ENCODE measurements at places on chromosomes 6 and 20.

GRCh38 chr20:41783423-41784208 is 165.4 kb upstream of the CHD6 start:
- DNase-seq: no peak

GRCh38 chr6:157822245-157823000 is 623 bp upstream of the SNX9 start:
- DNase-seq: no peak

DNA sequence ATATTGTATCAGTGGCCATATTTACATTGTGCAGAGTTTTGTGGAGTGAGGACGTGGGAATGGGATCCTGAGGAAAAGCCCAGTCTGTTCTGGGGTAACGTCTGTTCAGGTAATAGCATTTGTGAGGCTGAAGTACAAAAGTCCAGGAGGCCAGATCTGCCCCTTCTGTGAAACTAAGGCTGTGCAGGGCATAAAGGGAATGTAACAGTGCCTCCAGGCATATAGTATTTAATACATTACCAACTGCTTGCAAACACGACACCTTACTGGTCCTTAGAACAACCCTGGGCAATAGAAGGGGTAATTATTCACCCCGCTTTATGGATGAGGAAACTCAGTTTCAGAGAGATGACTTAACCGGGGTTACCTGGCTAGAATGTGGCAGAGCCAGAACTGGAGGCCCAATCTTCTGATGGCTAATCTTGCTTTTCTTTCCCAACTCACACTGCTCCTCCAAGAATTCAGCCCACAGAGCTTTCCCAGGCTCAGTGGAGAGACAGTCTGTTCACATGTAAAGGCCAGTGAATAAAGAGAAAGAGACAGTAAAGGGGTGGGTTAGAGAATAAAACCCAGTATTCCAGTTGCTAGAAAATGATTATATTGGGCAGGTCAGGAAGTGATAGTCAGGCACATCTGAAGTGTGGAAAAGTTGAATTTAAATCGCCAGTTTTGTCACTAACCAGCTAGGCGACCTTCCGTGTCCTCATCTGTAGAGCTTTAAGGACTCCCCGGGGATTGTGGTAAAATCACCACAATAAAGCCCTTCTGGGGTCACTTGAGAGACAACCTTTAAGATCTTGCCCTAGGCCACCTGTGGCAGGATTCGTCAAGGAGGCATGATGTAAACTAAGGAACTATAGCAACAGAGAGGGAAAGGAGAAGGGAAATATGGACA is 280.7 kb upstream of the CITED2 start:
- no peak for DNase-seq

GRCh38 chr20:13261460-13262301 is 40.6 kb downstream of the ISM1 start:
- DNase-seq: peak; percentile 69

DNA sequence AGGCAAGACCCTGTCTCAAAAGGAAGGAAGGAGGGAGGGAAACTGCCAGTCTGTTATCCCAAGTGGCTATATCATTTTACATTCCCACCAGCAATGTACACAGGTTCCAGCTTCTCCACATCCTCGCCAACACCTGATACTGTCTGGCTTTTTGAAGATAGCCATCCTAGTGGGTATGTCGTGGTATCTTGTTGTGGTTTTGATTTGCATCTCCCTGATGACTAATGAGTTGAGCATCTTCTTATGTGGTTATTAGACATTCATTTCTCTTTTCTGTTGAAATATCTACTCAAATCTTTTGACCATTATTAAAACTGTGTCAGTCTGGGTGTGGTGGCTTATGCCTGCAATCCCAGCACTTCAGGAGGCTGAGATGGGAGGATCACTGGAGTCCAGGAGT is 47.9 kb upstream of the ARID1B start:
- peak; percentile 87 for DNase-seq

DNA sequence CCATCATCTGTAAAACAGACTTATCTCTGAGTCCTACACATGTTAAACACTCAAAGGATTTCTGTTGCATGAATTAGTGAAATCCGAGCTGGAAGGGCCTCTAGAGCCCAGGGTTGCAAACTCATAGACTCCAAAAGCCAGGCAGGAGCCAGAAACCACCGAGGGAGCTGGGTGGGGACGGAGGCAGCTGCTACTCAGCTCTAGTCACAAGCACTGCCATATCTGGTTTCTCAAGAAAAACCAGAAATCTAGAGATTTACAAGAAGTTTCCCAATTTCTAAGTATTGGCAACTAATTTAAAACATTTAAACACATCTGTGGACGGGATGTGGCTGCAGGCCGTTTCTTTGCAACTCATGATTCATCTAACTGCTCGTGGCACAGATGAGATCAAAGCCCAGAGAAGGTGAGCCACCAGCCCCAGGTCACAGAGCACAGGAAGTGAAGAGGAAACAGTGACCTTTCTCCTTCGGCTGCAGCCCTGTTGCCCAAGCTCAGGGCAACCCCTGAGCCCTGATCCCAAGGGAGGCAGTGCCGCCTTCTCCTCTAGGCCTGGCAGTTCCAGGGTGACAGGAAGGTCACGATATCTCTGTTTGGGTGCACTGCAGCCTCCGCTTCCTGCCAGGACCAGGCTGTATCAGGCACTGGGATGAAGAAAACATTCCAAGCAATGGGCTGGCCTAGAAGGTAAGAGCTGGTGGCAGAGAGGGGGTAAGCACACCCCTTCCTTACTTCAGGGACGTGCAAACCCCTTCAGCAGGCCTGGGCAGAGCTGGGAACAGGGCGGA is 26.4 kb upstream of the PTGIS start:
- peak; percentile 28 for DNase-seq

GRCh38 chr6:99270030-99270429 is 79.4 kb downstream of the FAXC start:
- DNase-seq: no peak

GRCh38 chr20:8357703-8358102 is 225.6 kb downstream of the PLCB1 start:
- no peak for DNase-seq

DNA sequence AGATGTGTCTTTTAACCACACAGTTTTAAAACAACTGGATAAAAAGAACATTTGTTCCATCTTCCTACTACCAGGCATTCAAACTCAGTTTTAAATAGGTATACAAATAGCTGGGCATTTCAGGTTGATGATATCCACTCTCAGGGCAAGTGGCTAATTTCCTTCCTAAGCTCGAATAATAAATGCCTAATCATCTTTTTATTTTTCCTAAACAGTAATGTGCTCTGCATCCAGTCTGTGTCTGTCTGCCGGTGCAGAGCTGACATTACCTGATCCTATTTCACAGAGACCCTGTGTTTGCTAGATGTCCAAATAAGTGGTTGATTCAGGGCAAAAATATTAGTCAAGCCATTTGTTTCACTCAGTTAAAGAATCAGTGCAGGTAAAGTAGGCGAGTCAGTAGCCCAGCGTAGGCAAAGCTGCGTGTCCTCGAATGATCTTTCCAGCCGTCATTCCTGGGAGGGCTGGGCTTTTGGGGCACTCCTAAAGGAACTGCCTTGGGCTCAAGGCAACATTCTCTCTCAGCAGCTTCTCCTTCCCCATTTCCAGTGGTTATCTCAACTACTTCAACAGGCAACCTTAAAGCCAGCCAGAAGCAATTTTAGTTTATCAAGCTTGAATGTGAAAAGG is 74.2 kb upstream of the BMP2 start:
- no peak for DNase-seq

DNA sequence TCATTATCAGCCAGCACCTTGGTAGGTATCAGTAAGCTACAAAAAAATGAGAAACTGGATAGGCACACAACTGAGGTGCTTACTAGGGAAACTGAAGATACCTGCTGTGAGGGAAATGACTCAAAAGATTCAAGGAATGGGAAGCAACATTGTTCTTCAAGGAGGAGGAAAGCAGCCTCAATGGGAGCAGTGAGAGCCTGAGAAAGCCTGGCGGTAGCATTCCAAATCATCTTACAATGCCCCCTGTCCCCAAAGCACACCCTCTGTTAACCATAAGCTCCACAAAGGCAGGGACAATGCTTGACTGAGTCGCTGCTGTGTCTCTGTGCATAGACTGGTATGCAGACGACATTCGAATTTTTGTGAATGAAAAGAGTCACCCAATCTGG is 10.6 kb downstream of the PKHD1 start:
- no peak for DNase-seq

DNA sequence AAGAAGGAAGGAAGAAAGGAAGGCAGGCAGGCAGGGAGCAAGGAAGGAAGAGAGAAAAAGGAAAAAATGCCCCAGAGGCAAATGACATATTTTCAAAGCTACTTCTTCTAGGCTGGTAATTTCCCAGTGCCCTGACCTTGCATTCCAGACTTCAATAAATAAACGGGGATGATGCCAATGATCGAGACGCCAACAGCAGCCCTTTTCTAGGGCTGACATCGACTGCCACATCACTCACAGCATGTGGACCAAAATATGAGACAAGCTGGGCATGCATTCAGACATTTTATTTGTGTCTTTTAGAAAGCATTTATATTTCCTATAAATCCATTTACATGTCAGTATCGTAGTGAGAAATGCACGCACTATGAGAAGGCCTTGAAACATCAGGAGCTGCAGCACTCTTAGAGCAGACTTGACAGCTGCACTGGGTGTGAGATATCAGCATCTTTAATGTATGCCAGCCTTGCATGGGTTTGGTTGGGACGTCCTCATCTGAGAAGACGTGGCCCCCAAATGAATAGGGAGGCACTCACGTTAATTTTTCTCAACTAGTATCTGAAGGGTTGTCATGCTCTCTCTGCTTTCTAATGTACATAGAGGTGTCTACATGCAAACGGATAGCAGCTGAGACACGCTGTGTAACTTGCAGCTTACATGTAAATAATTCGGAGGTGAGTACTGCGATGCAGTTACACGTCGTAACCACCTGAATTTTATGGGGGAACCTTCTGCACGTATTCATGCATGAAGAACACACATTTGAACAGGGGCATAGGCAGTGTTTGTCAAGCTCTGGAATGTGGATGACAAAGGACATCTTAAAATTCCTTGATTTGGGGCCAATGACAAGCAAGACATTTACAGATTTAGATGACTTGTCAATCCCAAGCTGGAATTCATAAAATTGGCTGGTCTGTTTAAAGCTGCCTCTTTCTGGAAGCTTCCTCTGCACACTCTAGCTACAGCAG is 149.1 kb upstream of the AGPAT4 start:
- no peak for DNase-seq

DNA sequence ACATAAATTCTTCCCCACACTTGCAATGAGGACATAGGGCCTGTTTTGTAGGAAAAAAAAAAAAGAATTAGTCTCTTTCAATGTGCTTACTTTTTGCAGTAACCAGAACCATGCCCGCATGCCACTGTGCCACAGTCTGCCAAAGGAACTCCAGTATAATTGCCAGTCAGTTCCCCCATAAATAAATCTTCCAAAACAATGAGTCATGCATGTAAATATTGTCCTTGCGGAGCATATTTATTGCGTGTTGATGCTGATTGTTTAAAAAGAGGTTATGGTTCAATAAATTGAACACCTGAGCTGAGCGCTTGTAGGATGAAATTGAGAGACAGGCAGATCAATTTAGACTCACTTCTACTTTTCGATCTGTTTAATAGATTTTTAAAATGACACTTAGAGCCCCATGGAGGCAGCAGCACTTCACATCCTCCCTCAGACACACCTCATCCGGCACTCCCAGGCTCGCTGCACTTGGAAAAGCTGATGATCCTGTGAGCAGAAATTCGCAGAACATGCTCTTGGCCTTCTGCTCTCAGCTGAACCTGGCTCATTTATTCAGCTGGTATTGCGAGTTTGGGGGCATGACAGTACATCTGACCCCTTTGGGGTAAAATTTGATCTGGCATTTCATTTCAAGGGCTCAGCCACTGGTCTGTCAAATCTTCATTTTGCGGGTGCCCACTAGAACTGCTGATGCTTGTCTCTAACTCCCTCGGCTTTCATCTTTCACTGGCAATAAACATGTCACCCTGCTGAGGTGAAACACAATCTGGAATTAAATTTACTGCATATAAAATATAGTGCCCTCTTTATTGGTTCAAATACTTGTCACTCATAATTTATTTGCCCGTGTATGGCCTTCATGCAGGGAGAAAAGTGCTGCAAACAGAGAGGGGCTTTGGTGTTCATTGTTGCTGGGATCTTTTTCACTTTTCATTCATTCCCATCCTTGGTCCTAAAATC is 371.1 kb upstream of the POU3F2 start:
- no peak for DNase-seq

DNA sequence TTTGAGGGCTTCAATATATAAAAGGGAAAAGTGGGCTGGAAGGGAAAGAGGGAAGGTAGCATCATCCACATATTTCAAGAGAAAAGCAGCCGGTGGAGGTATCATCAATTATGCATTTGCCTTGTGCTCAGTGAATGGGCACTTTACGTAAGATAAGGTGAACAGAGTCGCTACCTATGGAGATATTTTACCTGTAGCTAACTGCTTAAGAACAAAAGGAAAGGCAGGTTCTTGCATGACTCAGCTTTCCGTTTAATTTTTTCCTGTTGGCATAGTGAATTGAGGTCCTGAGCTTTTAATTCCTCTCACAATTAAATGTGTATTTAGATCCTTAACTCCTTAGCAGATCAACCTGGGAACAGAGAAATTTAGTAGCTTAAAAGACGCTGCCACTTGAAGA is 25.5 kb upstream of the PLCB4 start:
- no peak for DNase-seq

- DNase-seq: no peak
Observed at GRCh38 chr6:104526376-104526775, 333.3 kb downstream of the HACE1 start.

DNA sequence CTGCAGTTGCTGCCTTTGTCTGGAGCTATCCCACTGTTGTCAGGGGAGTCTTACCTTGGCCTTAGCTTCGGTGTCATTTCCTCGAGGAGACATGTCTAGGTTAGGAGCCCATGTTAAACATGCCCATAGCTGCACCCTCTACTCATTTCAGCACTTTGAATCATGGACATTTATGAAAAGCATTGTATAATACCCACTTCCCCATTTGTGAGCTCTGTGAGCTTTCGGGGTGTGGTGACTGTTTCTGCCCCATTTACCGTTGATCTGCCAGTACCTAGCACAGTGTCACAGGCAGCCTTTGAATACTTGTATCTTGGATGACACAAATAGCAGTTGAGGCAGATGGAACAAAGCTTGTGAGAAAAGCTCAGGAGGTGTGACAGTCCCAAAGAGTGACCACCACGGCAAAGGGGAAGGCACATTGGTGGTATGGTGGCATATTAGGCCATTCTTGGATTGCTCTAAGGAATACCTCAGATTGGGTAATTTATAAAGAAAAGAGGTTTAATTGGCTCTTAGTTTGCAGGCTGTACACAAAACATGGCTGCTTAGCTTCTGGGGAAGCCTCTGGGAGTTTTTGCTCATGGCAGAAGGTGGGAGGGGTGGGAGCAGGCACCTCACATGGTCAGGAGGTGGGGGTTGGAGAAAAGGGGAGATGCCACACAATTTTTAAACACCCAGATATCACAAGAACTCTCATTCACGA is 42.0 kb downstream of the JARID2 start:
- no peak for DNase-seq
